ENCODE measurements at places on chromosomes 13 and 19. TPM values are rescaled to one million over a fixed set of nuclear protein-coding genes. Genes with fewer than 3 reads are reported as not detected.
A peak's percentile ranks its signal among the peaks of the same experiment; 100 is the strongest.

Gene ZNF607
- total RNA-seq, result 2.3 TPM

Gene CLIP3
- 62.9 TPM for total RNA-seq

Gene PRTN3
- total RNA-seq, result not detected

Gene SIGLEC9
- total RNA-seq, result 9.4 TPM

GRCh38 chr19:719636-720344 is 11.1 kb downstream of the PALM start:
- H3K4me1 ChIP-seq, result peaks cover 43% of the 10 kb centered on the region
- H3K27me3 ChIP-seq, result peaks cover 12% of the 10 kb centered on the region
- H3K4me3 ChIP-seq, result peak overlapping the region; percentile 30
- DNase-seq, result no peak

DNA sequence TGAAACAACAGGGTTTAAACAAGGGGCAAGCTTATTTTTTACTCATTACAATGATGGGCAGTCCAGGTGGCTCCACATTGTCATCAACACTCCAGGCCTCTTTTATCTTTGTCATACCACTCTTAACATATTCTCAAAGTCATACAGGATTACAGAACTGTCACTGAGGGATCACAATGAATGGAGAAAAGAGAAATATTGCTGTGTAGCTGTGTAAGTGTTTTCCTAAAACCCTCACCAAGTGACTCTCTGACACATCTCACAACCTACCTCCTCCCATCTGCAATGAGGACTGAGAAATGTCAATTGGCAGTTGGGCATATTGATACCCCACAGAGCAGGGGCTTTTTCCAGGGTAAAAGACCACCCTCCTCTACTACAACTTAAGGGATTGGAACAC is 562.1 kb downstream of the TBC1D4 start:
- H3K4me3 ChIP-seq, result no peak overlapping the region
- H3K36me3 ChIP-seq, result no peaks in the 10 kb centered on the region
- no peaks in the 10 kb centered on the region for H3K27me3 ChIP-seq
- DNase-seq, result no peak
- H3K4me1 ChIP-seq, result no peaks in the 10 kb centered on the region

- no peaks in the 10 kb centered on the region for H3K4me1 ChIP-seq
- no peaks in the 10 kb centered on the region for H3K36me3 ChIP-seq
- DNase-seq, result no peak
- H3K4me3 ChIP-seq, result no peak overlapping the region
- H3K27me3 ChIP-seq, result no peaks in the 10 kb centered on the region
These were observed 665.2 kb downstream of the TBC1D4 start for GRCh38 chr13:74816737-74817136.

- no peak for DNase-seq
These were observed 626 bp upstream of the BCL3 start for GRCh38 chr19:44747739-44748425.

DNA sequence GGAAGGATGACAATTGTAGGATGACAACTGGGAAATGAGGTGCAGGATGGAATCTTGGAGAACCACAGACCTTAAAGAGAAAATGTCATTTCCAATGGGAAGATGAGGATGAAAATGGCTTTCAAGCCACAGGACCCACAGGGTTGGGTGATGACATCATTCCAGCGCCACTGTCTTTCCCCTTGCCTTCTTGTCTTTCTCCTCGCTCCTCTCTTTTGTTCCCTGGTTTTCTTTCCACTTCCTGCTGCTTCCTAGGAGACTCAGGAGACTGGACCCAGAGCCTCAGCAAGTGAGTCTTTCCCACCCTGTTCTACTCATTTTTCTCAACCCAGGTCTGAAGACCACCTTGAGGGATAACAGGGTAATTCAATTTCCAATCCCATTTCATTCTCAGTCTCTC is 548.8 kb downstream of the FGF9 start:
- DNase-seq, result no peak
- H3K4me3 ChIP-seq, result no peak overlapping the region
- no peak overlapping the region for H3K27ac ChIP-seq
- peaks cover 13% of the 10 kb centered on the region for H3K4me1 ChIP-seq
- H3K36me3 ChIP-seq, result no peaks in the 10 kb centered on the region

DNA sequence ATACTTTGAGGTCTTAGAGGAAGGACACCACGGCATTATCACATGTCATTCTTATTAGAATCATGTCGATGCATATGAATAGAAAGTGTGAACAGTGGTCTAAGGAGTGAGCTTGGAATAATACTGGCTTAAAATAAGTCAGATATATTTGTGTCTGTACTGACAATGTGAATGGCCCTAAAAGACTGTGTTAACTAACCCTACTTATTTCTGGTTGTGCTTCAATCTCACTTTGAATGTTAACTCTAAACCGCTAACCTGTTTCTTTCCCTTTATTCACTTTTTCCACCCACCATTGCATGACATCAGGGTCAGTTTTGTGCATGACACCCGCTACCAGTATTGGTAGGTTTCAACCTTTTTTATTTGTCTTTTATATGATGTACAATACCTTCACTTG is 69.1 kb upstream of the RAP2A start:
- H3K4me3 ChIP-seq, result no peak overlapping the region
- H3K36me3 ChIP-seq, result peaks cover 6% of the 10 kb centered on the region
- peaks cover 47% of the 10 kb centered on the region for H3K4me1 ChIP-seq
